ENCODE measurements at places on chromosomes 13 and 19. TPM values are rescaled to one million over a fixed set of nuclear protein-coding genes. Genes with fewer than 3 reads are reported as not detected.

GRCh38 chr13:41614671-41615527 lies 157.5 kb downstream of the RGCC start:
- no peak for DNase-seq

GRCh38 chr19:6535558-6536137 lies 4.8 kb downstream of the TNFSF9 start:
- no peak for DNase-seq

DNA sequence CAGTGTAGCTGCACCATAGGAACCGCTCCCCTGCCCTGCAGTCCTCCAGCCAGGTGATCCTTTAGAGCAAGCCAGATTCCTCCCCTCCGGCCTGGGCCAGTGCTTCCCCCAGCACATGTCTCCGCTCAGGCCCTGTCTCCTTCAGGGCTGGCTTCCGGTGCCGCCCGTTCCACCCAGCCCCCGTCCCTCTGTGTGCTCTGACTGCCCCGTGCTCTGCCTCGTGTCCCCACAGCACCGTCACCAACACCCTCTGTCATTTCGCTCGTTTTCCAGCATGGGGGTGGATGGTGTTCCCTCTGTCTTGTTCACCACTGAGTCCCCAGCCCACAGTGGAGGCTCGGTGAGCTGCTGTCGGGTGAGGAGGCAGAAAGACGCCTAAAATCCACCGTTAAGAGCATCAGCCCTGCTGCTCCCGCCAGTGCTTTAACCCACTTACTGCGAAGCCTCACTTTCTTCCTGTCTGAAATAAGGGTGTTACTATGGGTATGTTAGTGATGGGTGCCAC lies 54.5 kb downstream of the TSSK6 start:
- DNase-seq = peak; percentile 69

DNA sequence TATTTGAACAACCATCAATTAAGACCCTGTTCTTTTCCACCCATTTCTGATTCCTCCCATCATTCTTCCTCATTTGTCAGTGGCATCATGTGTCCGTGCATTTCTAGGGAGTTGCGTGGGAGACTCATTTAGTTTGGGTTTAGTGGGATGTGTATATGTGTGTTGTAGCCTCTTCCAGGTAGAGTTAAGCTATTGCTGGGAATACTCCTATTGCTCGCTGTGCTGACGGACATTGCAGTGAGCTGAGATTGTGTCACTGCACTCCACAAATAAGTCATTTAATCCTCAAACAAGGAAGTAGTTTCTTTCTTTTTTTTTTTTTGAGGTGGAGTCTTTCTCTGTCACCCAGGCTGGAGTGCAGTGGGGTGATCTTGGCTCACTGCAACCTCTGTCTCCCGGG lies 42.2 kb upstream of the RCBTB2 start:
- no peak for DNase-seq

DNA sequence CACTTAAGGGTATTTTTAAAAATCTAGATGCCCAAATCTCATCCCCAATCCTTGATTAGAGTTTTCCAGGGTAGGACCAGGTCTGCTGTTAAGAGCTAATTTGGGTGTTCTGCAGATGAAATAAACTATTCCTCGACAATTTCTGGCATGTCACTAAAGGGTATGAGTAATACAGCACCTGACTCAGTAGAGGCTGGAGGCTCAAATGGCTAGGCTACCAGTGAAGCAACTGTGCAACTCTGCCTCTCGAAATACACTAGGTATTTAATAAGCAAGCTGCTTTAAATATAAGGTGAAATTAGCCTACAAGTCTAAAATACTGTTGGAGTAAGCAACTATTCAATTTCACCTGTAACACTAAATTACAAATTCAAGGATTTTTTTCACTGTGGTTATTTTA lies 1.5 kb downstream of the RNF6 start:
- no peak for DNase-seq

GRCh38 chr19:574658-575526 lies 2.5 kb downstream of the BSG start:
- peak; percentile 75 for DNase-seq

DNA sequence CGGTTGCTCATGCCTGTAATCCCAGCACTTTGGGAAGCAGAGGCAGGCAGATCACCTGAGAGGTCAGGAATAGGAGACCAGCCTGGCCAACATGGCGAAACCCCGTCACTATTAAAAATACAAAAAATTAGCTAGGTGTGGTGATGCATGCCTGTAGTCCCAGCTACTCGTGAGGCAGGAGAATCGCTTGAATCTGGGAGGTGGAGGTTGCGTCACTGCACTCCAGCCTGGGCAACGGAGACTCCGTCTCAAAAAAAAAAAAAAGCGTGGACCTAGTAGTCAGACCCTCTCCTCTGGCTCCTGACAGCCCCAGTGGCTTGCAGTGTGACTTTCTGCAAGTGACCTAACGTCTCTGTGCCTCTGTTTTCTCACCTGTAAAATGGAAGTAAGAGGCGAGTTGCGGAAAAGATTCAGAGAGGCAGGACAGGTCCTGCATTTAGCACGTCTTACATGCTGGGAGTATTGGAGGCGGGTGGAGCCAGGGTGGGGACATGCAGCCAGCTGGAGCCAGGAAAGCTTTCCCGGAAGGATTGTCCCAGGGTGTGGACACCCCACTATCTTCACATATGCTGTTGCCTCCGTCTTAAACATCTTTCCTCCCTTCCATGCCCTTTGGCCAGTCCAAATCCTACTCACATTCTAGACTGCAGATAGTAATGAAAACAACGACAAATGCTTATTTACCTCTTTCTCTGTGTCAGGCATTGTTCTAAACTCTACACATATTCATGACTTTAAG lies 2.9 kb downstream of the TUBB4A start:
- no peak for DNase-seq

- no peak for DNase-seq
Observed at GRCh38 chr13:35884211-35884760, 246.9 kb downstream of the DCLK1 start.

GRCh38 chr13:99087954-99088491 lies 110.2 kb upstream of the DOCK9 start:
- no peak for DNase-seq

- no peak for DNase-seq
Observed at GRCh38 chr19:49408816-49409440, 14.3 kb downstream of the PTH2 start.

GRCh38 chr19:2633693-2634075 lies 68.8 kb downstream of the GNG7 start:
- no peak for DNase-seq

GRCh38 chr19:55088543-55089341 lies 13.1 kb downstream of the EPS8L1 start:
- peak; percentile 76 for DNase-seq

DNA sequence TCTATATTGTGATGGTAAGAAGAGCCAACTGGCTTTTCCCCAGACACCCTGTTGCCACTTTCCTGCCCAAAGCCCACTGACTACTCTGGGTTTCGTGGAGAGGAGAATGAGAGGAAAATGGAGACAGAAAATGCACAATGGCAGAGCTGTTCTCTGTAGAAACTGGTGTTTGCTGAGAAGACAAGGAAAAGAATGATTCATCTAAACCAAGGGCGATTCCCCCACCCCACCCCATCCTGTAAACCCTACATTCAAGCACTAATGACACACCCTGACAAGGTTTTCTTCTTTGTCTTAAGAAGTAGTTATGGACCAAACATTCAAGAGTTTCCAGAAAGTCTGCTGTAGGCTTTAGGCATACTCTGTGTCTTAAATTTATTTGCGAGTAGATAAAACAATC lies 68.8 kb downstream of the DOCK9 start:
- DNase-seq = no peak

DNA sequence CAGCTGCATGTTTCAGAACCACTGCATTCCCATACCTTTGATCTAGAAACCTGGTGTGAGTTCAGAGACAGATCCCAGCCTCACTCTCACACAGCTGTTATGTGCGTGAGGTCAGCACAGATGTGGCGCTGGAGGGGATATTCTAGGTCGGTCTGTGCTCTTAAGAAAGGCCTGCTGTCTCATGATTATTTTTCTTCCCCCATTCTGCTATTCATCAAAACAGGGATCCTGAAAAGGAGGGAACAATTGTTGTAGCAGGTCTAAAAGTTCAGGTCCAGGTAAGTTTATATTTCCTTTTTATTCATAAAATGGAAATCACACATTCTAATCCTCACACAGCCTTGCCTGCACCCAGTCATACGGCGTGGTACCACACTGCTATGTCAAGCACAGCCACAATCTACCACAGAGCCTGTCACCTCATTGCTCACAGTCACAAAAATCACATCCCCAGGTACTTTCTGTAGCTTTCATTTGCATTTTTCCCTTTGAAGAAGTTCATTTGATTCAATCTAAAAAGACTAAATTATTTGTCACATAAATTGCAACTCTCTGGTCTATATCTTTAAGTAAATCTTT lies 867 bp downstream of the ZNF546 start:
- DNase-seq = no peak

DNA sequence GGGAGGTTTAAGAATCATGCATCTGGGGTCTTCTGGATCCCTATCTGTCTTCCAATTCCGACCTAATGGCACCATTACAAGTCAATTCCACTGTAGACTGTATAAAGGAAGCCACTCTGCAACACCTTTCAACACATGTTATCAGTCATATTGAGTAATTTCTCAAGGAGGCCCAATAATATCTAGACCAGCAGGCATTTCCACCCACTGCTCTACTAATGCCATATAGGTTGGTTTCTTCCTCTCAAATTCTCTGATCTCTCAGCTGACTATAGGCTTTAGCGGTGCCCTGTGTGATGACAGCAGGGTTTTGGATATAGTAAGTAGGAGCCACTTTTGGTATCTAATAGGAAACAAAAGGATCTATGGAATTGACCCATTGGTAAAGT lies 12.4 kb upstream of the ITM2B start:
- no peak for DNase-seq

DNA sequence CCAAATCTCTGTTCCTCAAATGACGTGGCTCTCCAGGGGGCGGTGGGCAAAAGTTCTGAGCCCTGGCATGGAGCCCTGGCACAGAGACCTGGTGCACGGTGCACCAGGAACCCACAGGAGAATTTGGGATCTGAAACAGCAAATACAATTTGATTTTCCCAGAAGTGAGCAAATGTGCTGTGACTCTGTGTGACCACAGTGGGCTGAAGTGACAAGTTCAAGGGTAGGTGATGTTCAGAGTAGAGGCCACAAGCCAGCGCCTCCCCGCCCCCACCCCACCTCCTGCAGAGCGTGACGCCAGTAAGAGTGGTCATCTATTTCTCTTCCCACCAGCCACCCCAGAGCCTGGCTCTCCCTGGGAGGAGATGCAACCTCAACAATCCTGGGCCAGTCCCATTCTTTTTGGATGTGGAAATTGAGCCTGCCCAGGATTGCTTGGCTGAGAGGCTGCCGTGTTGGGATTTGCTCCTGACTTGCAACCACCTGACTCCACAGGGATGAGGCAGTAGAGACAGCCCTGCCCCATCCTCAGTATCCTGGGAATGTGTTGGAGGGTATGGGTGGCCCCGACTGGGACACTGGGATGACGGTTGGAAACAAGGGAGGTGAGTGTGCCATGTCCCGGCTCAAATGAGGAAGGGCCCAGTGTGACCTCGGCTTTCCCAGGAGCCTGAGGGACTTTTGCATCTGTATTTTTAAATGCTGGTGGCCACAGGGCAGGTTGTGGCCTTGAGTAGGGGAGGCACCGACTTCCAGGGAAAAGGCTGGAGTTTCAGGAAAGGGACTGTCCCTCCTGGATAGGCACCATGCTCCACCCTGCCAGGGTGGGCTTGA lies 11.1 kb upstream of the BCL3 start:
- DNase-seq = no peak

DNA sequence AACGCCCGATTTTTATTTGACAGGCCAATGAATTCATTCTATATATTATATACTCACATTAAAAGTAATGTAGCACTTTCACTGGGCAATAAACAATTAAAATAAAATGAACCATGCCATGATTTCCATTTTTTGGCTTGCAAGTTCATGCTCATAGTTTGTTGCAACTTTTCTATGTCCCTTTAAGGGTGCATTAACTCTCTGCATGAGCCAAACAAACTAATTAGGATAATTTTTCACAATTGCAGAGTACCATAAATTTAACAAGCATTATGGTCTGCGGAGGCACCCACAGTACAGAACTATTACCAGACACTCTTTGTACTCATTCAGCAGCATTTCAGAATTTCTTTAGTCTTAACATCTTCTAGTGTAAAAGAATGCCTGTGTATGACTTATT lies 1.4 kb downstream of the LHFPL6 start:
- no peak for DNase-seq

DNA sequence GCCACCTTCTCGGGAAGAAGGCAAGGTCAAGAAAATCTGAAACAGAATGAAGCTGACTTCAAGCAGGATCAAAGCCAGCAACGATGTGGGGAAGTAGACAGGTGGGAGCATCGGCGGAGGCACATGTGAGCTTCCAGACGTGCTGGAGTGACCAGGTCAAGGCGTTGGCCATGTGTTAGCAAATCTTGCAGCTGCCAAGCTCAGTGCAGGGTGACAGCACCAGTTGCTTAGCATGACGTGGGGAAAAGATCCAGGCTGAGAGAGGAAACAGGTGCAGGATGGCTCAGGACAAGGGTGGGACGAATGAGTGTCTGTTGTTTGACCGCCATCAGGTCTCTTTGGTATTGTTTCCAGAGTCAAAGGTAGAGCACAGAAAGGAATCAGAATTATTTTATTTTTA lies 92.3 kb downstream of the TNFSF13B start:
- no peak for DNase-seq

GRCh38 chr19:54155694-54156093 lies 3.8 kb downstream of the LENG1 start:
- DNase-seq = no peak

- no peak for DNase-seq
Observed at GRCh38 chr13:47351798-47352197, 454.9 kb upstream of the HTR2A start.

DNA sequence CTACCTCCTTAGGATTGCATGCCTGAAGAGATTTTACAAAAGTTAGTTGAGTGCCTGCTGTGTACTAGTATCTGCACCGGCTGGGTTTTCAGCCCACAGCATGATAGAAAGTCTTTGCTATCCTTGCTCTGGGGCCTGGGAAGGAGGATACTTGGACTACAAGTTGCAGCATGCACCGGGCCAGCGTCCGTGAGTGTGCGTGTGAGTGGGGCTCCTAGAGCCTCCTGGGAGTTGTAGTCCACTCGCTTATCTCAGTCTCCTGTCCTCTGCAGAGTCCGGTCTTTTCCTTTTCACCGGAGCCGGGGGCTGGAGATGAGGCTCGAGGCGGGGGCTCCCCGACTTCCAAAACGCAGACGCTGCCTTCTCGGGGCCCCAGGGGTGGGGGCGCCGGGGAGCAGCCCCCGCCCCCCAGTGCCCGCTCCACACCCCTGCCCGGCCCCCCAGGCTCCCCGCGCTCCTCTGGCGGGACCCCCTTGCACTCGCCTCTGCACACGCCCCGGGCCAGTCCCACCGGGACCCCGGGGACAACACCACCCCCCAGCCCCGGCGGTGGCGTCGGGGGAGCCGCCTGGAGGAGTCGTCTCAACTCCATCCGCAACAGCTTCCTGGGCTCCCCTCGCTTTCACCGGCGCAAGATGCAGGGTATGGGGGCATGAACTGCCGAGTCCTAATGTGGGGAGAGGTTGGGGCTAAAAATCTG lies 20.6 kb downstream of the BRSK1 start:
- no peak for DNase-seq

The ACP5 gene
- total RNA-seq = 3.1 TPM

The BEST2 gene
- not detected for total RNA-seq

The IGLON5 gene
- not detected for total RNA-seq

The DIAPH3 gene
- total RNA-seq = 0.25 TPM

The BSG gene
- total RNA-seq = 1,533 TPM

The PCDH20 gene
- total RNA-seq = 0.30 TPM

The OR4F17 gene
- not detected for total RNA-seq

The KLK2 gene
- total RNA-seq = not detected

The ARHGAP33 gene
- total RNA-seq = 3.8 TPM

The FAM98C gene
- total RNA-seq = 11.5 TPM

The KIR3DL1 gene
- not detected for total RNA-seq

The C19orf81 gene
- total RNA-seq = 3.6 TPM

The KCNC3 gene
- total RNA-seq = 2.6 TPM

The NECTIN2 gene
- total RNA-seq = 40.7 TPM

Measured in left ventricle myocardium inferior (tissue), 1 donor.